Stimulated activated CD4-positive, alpha-beta T cell treated with anti-CD3 and anti-CD28 coated beads, TNF-alpha, amount 100 ng/mL, for 1 hour (primary cell): ENCODE measurements at places on chromosomes 2 and 18.

DNA sequence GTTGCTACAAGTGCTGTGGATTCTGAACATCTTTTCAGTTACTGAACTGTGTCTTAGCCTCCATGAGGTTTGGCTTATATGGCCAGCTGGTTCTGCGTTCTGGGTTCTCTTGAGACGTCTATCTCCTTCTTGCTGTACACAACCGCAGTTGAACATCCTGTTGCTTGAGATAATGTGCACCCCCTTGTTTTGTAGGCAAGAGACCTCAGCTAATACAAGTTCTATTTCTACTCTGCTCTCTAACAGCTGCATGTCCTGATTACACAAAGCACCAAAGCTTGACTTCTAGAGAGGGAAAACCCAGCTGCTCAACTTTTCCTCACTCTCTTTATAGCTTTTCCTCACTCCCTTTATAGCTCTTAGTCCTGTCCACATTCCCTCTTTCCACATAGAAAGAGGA lies 176.0 kb downstream of the LTBP1 start:
- no peak for DNase-seq

GRCh38 chr2:239444626-239445577 lies 44.1 kb upstream of the HDAC4 start:
- DNase-seq = no peak

DNA sequence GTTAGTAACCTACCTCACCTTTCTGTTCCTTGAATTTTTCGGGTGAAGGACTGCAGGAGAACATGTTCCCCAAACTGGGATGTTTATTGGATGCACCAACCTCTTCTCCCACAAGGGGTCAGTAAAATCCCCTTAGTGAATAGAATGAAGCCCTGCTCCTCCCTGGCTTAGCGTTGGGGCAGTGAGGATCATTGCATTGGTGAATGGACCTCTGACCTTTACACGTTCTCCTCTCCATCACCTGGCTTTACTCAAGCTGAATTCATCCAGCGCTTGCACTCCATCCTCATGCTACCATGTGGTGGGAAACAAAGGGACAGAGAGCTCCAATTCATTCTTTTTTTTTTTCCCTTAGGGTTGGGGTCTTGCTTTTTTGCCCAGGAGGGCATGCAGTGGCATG lies 157.2 kb downstream of the MIB1 start:
- DNase-seq = no peak

DNA sequence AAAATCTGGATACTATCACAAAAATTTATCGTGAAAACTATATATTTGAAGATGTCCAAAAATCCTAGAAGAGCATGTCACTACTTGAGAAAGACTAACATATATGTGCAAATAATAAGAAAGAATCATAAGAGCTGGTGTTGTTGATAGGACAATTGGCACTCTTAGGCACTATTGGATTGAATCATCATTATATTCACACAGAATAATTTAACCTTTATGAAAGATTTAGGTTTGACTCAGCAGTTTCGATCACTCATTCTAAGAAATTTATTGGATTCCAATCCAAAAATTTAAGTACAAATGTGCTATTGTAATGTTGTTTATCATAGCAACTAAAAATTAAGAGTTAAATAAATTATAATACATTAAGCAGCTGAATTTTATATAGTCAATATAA lies 503.6 kb downstream of the SPAG16 start:
- no peak for DNase-seq

DNA sequence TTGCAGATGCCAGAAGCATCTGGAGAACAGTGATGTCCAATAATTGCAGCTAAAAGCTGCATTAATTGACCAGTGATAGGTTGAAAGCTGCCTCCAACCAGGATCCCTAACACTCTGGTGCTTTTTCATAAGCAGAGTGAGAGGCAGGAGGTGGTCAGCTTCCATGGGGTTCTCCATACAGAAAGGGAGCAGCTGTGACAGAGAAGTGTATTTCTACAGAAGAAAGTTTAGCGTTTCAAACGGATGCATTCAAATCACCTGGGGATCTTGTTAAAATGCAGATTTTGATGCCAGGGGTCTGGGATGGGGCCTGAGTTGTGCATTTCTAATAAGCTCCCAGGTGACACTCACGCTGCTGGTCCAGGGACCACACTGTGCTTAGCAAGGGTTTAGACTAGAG lies 216.5 kb upstream of the NRP2 start:
- DNase-seq = no peak

- DNase-seq = no peak
These were observed 144.1 kb upstream of the FOSL2 start for GRCh38 chr2:28248511-28248910.

DNA sequence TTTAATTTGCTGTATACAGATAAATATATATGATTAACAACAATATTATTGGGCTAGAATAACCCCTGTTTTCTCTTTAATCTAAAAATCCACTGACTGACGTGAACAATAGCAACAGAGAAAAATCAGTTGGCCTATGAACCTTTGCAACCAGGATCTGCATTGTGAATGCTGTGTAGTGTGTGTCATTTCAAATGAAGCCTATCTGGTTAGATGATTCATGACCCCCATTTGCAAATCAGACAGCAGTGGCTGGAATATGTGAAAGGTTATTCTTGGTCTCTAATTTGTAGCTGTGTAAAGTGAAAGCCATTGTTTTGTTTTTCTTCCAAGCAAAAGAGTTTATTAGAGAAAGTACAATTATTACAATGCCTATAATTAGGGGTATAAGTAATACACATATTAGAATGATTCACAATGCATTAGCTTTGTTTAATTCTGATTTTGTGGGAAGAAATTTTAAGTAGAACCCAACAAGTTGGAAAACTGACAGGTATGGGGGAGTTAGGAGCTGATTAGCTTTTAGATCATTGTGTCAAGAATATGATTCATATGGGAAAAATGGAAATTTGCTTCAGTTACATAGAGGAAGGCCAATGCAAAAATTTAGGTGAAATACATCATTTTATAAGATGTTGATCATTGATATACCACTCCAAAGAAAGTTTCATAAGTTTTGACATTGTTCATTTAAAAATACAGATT lies 1362.2 kb upstream of the TMEFF2 start:
- DNase-seq = no peak

DNA sequence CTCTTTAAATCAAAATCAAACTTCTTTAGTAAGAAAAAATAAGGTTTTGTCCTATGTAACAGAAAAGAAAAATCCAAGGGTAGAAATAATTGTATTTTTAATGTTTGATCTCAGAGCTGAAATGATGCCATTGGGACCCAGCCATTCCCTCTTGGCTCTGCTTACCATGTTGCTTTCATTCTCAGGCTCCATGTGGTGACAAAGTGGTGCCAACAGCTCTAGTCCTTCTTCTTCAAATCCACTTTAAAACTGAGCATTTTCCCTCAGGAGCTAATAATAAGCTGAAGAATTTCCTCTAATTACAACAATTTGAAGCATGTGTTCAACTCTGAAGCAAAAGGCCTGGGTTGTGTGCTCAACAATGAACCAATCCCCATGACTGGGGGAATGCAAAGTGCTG lies 327.9 kb downstream of the EN1 start:
- no peak for DNase-seq

GRCh38 chr18:79698668-79699335 lies 19.2 kb downstream of the CTDP1 start:
- DNase-seq = no peak

- DNase-seq = no peak
These were observed 416.3 kb downstream of the LRP1B start for GRCh38 chr2:141714496-141714895.

DNA sequence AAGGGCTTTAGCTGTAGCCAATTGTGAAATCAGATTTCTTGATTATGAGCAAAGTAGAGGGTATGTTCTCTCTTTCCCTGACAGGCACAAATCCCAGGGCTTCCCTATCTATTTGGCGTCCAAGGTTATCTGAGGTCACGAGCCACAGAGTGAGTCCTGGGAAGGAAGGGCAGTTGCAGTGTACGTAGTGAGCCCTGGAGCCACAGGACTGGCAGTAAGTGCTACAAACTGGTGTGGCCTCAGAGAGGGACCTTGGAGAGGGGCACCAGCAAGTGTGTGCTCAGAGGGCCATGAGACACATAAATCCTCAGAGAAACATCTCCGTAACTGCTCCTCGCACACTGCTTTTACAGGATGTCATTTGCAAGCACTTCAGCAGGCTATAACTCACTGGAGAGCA lies 115.5 kb upstream of the SH3BP4 start:
- no peak for DNase-seq

GRCh38 chr2:8602809-8603208 lies 79.0 kb upstream of the ID2 start:
- DNase-seq = no peak

- no peak for DNase-seq
These were observed 68.4 kb downstream of the NXPH2 start for GRCh38 chr2:138711812-138712211.

GRCh38 chr2:34266908-34267697 lies 668.0 kb upstream of the FAM98A start:
- DNase-seq = no peak

DNA sequence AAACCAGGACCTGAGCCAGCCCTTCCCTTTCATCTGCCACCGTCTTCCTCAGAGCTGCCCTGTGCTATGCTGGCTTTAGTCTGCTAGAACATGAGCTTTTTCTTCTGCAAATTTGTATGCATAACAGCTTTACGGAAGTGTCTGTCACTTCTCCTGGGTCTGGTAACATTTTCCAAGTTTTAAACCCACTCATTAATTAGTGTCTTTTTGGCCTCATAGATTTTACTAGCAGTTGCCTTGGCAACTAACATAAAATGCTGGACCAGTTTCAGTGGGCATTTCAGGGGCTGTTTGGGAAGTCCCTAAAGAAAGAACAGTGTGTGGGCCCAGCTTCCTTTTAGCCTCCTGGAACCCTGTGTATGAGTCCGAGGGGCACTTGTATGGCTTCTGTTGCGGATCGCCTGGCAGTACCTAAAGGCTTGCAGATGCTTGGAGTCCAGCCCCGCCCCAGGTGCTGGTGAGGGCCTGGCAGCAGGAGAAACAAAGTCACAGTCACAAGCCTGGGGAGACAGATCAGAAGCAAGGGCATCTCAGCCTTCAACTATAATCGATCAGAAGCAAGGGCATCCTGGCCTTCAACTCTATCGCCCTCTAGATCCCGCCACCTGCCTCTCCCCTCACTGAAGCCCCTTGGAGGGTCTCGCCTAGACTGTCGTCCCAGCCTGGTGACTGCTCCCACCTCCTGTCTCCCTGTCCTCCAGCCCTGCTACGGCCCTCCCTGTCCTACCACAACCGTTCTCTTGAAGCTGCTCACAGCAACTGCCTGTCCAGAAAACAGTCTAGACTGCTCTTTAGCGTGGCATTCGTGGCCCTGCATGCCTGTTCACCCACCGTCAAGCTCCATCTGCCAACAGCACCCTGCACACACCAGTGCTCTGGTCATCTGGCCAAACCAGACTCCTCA lies 36.8 kb upstream of the MAPRE3 start:
- no peak for DNase-seq
